ENCODE measurements at places on chromosomes 11 and 22.

DNA sequence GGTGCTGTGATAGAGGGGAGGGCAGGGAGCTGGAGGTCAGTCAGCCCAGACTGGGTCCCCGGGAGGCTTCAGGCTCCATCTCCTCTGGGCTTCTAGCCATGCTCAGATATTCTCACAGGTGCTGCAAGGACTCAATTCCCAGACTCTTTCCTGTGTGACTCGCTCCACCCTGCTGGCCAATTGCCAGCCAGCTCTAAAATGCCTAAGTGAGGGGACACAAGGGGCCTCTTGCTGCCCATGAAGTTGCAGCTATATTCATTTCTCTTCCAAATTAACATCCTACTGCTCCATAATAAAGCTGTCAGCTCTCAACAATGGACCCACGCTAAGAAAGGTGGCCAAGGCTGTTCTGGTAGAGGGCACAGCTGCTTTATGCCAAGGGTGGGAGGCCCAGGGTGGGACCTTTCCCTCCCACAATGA lies 101.5 kb downstream of the PLEKHA7 start:
- no peak for DNase-seq

- DNase-seq = no peak
These were observed 66.9 kb upstream of the SLC22A12 start for GRCh38 chr11:64524158-64524527.

DNA sequence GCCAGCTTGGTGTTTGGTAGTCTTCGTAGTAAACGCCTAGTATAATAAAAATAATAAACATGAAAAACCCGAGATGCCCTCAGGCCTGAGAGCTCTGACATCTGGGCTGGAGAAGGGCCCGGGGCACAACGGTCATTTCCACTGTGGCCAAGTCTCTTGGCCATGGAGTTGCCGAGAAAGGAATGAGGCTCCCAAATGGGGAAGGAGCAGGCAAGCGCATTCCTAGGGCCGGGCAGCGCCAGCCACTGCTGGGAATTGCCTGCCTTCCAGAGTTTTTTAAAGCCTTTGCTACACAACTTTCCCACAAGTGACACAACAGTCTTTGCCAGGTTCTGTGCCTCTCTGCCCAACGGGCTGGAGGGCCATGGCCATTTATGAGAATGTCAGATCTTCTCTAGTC lies 103.4 kb downstream of the NAV2 start:
- DNase-seq = no peak

DNA sequence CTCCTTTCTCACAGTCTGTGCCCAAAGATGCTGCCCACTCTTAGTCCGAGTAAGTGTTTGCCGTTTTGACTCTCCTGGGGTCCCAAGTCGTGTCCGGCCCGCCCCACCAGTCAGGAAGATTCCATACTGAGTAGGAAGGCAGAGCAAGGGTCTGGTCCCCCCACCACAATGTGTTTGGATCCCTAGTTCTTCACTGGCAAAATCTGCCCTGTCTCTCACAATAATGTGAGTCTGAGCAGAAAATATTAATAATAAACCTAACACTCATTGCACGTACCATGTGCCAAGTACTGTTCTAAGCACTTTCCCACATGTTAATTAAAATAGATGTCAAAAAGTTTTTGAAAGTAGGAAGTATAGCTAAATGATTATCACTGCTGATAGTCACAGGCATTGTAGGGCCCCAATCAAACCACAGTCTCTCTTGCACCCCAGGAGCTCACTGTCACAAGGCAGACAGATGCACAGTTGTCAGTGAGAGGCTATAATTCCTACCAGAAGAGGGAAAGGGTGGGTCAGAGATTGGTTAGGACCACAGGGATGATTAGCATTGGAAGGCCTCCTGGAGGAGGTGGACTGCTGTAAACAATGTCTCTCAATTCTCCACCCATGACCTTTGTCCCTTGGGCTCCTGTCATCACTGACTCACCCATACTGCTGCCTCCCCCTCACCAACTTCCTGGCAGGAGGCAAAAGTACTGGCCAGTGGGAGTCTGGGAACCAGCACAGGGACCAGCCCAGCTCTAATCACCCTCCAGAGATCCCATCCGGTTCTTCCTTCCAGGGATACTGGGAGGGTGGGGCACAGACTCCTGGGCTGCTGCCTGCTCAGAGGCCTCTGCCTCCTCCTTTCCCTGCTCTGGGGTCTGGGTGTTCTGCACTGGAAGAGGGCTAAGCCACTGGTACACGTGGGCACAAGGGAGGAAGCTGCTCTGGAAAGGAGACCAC lies 1.0 kb upstream of the POLD4 start:
- peak; percentile 87 for DNase-seq

DNA sequence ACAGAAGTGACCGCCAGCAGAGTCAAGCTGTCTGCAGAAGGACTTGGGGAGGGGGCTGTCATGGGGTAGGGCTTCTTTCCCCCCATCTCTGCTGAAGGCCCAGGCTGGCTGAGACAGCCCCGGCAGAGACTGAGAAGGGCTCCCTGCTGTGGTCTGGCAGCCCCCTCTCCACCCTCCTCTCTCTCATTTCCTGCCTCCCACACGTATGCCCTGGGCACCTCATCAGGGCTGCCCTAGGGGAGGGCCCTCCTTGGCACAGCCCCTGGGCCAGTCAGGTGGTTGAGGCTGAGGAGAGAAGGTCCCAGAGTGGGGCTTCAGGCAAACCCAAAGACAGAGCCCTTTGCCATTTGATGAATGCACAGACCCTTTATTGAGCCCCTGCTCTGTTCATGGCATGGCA lies 3.6 kb downstream of the RASD2 start:
- DNase-seq = no peak

DNA sequence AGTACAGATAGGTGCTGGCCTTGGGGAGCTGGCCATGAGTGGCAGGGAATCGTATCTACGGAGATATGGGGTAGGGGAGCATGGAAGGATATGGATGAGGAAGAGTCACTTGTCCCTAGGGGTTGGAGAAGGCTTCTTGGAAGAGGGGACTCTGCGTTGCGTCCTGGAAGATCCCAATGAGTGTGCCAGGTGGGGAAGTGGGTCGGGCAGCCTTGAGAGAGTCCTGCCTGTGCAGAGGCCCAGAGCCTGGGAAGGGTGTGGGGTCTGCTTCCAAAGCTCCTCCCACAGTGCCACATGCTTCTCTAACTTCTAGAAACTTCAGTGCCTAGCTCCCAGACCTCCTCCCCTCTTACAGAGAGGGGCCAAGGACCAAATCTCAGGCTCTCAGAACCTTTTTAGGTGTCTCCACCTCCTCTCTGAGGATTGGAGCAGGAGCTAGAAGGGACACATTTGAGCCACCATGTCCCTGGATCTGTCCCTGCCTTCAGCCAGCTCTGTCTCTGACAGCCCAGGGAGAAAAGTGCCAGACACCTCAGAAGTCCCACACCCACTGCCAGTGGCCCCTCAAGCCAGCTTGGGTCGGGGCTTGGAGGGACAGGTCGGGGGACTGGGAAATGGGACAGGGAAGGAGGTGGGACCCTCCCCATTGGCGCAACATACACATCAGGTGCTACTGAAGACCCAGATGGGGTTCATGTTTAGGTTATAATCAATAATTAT lies 11.0 kb downstream of the RHBDD3 start:
- no peak for DNase-seq

- DNase-seq = no peak
These were observed 29.8 kb downstream of the SCUBE1 start for GRCh38 chr22:43313244-43313889.

GRCh38 chr11:86773513-86774252 lies 26.7 kb upstream of the PRSS23 start:
- no peak for DNase-seq

GRCh38 chr22:44438481-44439131 lies 59.4 kb downstream of the RTL6 start:
- DNase-seq = no peak

- DNase-seq = no peak
These were observed 1641.1 kb downstream of the FAM181B start for GRCh38 chr11:81092522-81092921.

- no peak for DNase-seq
These were observed 302.5 kb upstream of the ISX start for GRCh38 chr22:34763496-34763895.

DNA sequence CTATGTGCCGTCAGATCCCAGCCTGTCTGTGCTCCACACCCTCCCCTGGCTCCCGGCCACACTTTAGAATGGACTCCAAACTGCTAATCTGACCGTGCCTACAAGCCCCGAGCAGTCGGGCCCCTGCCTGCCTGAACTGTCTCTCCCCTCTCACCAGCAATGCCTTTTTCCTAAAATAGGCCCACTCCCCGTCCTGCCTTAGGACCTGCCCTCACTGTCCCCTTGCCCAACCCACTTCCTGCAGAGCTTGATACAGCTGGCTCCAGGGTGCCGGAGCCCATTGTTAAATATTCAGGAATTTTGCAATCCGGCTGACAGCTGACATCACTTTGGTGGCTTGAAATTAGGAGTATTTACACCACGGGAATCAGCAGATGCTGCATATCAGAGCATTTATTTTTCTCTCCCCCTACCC lies 21.4 kb downstream of the MN1 start:
- DNase-seq = no peak

GRCh38 chr11:35605706-35606105 lies 12.6 kb upstream of the FJX1 start:
- DNase-seq = no peak

- no peak for DNase-seq
These were observed 75.4 kb downstream of the MYEOV start for GRCh38 chr11:69369210-69369825.

DNA sequence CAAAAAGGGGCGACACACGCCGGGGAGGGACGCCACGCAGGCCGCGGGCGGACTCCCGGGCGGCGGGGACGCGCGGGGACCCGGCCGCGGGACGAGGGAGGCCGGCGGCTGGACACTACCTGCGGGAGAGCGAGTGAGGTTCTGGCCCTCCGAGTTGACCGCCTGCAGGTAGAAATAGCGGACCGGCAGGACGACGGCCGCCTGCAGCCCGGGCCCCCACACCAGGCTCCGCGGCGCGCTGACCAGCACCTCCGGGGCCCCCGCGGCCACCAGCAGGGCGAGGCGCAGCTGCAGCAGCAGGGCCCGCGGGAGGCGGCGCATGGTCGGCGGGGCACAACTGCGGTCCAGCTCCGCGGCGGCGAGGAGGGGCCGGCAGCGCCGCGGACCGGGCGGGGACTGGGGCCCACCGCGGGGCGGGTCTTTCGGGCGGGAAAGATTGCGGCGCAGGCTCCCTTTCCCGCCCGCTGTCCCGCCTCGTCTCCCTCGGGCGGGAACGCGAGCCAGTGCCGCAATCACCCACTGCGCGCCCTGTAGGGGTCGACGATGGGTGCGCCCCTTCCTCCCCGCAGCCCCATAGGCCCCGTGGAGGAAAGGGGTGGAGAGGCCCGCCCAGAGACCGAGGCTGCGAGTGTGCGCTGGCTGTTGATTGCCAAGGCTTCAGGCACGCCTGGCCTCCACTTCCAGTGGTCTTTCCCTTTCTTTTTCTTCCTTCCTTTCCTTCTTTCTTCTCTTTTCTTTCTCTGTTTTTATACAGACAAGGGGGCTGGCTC lies at the start of gene POGLUT3:
Gene POGLUT3 (minus strand): TSS at position 339 of the 770 bp plus-strand sequence. CDS start 18 bp downstream, at position 321.
- DNase-seq = no peak
